HCEC 1CT (cell line): ENCODE measurements at places on chromosomes 16 and 17.

DNA sequence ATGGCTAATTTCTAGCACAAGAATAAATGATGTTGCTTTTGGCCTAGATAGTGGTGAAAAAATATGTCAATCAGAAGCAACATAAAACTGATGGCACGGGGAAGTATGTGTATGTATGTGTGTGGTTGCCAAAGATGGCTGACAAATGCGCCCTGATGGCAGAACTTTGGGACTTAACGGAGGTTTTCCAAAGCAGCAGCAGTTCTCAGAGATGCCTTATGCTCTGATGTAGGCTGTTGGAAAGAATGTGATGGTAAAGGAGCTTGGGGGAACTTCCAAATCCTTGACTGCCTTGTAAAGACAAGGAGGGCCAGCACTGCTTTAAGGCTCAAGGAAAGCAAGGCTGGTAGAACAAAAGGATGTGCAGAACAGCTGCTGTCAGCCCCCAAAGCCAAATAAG lies 16.0 kb downstream of the KCTD19 start:
- DNase-seq, result no peak

DNA sequence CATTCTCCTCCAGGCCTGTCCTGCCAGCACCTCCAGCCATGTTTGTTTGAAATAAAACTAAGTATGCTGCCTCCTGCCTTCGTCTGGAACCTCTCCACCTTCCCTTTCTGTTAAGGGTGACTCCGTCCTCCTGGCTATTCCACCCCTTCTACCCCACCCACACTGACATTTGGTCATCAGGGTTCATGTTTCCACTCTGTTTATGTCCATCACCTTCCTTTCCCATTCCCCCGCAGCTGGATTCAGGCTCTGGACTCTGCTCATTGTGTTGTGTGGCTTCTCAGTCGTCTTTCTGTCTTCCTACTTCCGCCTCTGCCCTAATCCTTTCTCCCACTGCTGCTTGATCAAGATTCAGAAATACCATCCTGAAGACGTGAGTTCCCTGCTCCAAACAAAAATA lies 28.6 kb downstream of the EPN2 start:
- DNase-seq, result no peak

DNA sequence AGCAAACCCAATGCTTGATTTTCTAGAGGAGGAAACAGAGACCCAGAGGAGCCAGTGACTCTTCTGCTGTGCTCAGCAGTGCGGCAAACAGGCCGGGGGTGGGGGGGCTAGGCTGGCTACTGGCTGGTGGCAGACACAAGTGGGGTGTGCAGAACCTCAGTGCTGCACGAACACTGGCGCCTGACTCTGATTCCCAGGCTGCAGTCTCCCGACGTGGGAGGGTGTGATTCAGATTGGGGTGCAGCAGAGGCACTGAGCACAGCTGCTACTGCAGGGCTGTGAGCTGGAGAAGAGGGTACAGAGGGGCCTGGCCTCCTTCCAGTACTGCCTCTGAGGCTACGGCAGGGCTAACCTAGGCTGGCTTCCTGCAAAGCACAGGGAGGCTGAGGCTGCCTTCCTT lies 8.1 kb downstream of the RPL19 start:
- peak; percentile 45 for DNase-seq

DNA sequence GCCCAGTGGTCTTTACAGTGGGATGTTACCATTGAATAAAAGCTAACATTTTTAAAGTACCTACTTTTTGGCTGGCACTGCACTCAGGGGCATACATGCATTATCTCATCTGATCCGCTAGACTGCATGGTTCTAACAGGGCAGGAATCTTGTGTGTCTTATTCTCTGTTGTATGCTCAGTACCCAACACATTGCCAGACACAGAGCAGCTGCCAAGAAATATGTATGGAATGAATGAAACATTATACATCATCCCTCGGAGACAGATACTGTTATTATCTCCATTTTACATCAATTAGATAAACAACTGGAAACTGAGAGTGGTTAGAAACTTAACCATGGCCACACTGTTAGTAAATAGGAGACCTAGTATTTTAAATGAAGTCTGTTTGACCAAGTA lies 74.1 kb upstream of the CDH11 start:
- DNase-seq, result peak; percentile 18

DNA sequence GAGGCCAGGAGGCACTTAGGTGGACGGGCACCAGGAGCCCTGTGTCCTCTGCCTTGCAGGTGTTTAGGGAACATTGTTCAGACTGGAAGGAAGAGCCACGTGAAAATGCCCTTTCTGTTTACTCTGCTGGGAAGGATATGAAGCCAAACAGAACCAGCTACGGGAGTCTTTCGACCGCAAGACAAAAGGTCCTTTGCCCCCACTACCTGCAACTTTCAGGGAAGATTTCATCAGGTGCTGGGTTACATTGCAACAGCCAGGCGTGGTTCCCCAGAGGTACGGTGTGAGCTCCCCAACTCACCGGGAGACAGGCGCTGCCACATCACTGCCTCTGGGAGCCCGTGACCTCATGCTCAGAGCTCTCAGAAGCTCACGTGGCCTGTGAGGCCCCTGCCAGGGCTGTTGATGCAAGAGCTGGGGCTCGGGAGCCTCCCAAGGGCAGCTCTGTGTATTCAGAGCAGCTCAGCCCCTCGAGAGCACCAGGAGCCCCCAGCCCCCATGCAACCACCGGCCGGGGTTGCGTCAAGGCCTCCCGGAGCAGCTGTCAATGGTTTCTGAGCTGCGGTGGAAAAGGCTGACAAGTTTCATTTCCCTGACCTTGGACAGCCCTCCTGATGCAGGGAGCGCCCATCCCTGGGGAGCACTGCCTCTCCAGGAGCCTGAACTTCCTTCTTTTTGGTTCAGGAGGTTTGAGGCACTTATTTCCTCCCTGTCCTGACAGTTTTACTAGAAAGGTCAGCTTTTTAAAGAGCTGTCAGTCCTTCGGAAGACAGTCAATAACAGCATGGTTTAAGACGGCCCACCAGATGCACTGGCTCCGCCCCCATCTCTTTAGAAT lies 42.1 kb downstream of the TBC1D16 start:
- DNase-seq, result peak; percentile 83

DNA sequence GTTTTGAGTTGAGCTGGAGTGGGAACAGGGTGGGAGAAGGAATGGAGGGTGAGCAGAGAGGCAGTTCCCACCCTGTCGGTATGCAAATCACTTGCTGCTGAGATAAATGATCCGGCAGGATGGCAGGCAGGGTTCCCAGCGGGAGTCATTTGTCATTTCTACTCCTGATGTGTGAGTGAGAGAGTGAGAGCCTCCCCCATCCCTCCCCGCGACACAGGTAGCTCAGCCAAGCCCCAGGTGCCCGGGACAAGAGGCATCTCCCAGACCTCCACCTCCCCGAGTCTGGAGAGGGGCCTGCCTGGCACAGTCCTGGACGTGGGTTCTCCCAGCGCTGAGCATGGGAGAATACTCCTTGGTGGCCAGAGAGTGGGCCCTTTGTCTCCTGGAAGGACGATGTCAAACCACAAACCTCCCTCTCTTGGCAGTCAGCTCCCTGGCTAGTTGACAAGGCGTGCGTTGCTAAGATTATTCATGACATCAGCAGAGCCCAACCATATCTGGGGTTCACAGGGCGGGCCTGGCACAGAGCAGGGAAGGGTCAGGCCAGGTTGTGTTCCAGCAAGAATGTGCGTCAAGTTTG lies 33.7 kb upstream of the TNRC6C start:
- DNase-seq, result no peak
